Cardiac muscle cell (in vitro differentiated cells and primary cell): ENCODE measurements at places on chromosomes 11 and 22. TPM values are rescaled to one million over a fixed set of nuclear protein-coding genes. Genes with fewer than 3 reads are reported as not detected.

Gene MMP12
- polyA plus RNA-seq: not detected in 2 replicates

Gene MIAT
- polyA plus RNA-seq: 0.11 and 0.30 TPM in 2 replicates

Gene SMC1B
- polyA plus RNA-seq: 0.04 TPM in 1 of 2 replicates, not detected in the other

Gene CEND1
- polyA plus RNA-seq: 1.7 and 8.2 TPM in 2 replicates

- H3K27me3 ChIP-seq: no peaks in the 10 kb centered on the region
- DNase-seq: no peak
- H3K36me3 ChIP-seq: no peaks in the 10 kb centered on the region
Measured at GRCh38 chr11:33557201-33557600, 143.4 kb downstream of the C11orf91 start.

GRCh38 chr11:105315287-105315686 is 175.7 kb upstream of the CARD18 start:
- no peak for DNase-seq
- H3K27ac ChIP-seq: no peak overlapping the region
- H3K36me3 ChIP-seq: no peaks in the 10 kb centered on the region
- H3K4me3 ChIP-seq: no peak overlapping the region
- no peaks in the 10 kb centered on the region for H3K27me3 ChIP-seq

- no peak for DNase-seq
- no peaks in the 10 kb centered on the region for H3K27me3 ChIP-seq
- peaks cover 54% of the 10 kb centered on the region for H3K4me1 ChIP-seq
- H3K27ac ChIP-seq: peak overlapping the region; percentile 65
- H3K4me3 ChIP-seq: no peak overlapping the region
Measured at GRCh38 chr22:25728071-25728470, 13.9 kb upstream of the MYO18B start.

GRCh38 chr11:67438158-67438902 is 848 bp upstream of the PTPRCAP start:
- H3K36me3 ChIP-seq: peaks cover 12% of the 10 kb centered on the region
- no peak overlapping the region for H3K4me3 ChIP-seq
- peak overlapping the region; percentile 34 for H3K27ac ChIP-seq

DNA sequence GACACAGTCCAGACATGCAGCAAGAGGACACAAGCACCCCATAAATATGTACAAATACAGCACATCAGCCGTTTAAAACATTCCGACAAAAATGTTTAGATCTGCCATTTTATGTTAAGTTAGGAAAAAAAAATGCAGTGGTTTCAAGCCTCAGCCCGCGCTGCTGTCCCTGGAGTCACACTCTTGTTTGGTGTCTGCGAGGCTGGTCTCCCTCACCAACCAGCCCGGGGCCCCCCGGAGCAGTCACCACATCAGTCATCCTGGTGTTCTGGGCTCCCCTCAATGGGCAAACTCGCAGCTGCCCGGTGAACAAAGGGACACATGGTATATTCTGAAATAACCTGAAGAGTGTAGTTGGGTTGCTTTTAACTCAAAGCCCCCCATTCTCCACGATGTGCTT is 1022.2 kb downstream of the BRD1 start:
- no peaks in the 10 kb centered on the region for H3K36me3 ChIP-seq
- no peak for DNase-seq
- no peak overlapping the region for H3K4me3 ChIP-seq
- no peaks in the 10 kb centered on the region for H3K27me3 ChIP-seq

GRCh38 chr22:23984430-23984829 is 4.5 kb downstream of the GSTT2 start:
- no peaks in the 10 kb centered on the region for H3K36me3 ChIP-seq
- no peak overlapping the region for H3K4me3 ChIP-seq
- no peak overlapping the region for H3K27ac ChIP-seq
- H3K27me3 ChIP-seq: no peaks in the 10 kb centered on the region

- H3K27ac ChIP-seq: peak overlapping the region; percentile 20
- no peak overlapping the region for H3K4me3 ChIP-seq
- H3K27me3 ChIP-seq: no peaks in the 10 kb centered on the region
Measured at GRCh38 chr11:134041791-134042696, 26.8 kb upstream of the JAM3 start.
